HT-29 (cell line): ENCODE measurements at places on chromosomes 1 and 21. TPM values are rescaled to one million over a fixed set of nuclear protein-coding genes. Genes with fewer than 3 reads are reported as not detected.
A peak's percentile ranks its signal among the peaks of the same experiment; 100 is the strongest.

The ADAM30 gene
- not detected in 2 replicates for total RNA-seq

The IL12RB2 gene
- not detected in 2 replicates for total RNA-seq

The ASAP3 gene
- 3.1 and 4.3 TPM in 2 replicates for total RNA-seq

The PSMD4 gene
- total RNA-seq = 190 and 195 TPM in 2 replicates

The TMEM82 gene
- not detected in 2 replicates for total RNA-seq

The AUNIP gene
- total RNA-seq = 8.3 and 11.4 TPM in 2 replicates

The OXCT2 gene
- total RNA-seq = 3.4 and 4.6 TPM in 2 replicates

DNA sequence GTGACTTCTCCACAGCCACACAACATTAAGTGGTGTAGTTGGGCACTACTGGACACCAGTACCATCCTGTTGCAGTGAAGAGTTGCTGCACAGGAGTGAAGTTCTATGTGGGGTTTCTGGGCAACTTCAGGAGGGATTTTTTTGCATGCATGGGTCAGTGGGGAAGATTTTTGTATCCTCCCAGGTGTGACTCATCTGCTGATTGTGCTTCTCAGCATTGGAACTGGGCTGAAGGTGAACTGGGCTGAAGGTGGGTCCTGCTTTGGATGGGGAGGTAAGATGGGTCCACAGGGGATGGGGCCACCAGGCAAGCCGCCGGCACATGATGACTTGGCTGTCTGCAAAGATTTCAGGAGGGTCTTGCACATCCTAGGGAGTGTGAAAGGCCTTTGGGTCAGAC, 2.6 kb downstream of the SERINC2 start:
- DNase-seq = no peak

DNA sequence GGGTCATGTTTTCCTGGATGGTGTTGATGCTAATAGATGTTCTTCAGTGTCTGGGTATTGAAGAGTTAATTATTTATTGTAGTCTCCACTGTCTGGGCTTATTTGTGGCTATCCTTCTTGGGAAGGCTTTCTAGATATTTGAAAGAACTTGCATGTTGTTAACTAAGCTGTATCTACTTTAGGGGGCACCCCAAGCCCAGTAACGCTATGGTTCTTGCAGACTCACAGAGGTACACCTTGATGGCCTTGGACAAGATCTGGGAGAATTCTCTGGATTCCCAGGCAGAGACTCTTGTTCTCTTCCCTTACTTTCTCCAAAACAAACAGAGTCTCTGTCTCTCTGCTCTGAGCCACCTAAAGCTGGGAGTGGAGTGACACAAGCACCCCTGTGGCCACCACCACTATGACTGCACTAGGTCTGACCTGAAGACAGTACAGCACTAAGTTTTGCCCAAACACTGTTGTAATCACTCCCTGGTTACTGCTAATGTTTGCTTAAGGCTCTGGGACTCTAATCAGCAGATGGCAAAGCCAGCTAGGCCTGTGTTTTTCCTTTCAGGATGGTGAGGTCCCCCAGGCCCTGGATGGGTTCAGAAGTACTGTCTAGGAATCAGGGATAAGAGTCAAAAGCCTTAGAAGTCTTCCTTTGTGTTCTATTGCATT, 76.5 kb upstream of the C1orf21 start:
- DNase-seq = peak; percentile 22

- no peak for DNase-seq
Observed at GRCh38 chr1:31135973-31136600, 70.6 kb upstream of the PUM1 start.

DNA sequence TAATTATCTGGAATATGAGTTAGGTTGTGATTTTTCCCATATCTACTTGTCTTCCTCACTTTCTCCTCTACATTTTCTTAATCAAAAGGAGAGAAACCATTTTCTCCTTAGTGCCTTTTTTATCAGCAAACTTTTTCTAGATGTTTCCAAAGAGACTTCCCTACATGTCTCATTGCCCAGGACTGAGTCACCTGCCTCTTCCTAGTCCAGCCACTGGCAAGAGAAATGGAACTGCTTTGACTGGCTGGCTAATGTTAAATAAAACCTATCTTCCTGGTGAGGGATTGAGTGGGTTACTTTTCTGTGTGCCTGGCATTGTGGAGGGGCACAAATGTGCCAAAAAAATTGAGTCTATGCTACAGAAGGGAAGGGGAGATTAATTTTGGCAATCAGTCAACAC, 52.1 kb upstream of the CD5L start:
- DNase-seq = no peak
